ENCODE measurements at places on chromosomes 12 and 14.

DNA sequence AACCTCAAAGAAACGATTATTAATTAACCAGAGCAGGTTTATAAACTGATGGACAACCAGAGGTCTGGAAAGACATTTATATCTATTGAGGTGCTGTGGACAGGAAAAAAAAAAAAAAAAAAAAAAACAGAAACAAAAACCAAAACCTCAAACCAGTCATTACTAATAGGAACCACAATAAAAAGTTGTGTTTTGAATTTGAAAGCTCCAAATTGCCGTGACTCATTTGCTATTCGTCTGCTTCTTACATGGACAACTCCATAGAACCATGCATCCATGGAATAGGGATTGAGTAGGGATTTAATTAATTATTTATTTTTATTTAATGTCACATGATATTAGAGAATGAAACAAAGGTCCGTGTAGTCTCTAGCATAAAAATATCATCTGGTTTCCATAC is 134.1 kb upstream of the SSTR1 start:
- no peak for DNase-seq

- no peak for DNase-seq
Measured at GRCh38 chr12:50613463-50613862, 108.7 kb downstream of the DIP2B start.

- peak; percentile 27 for DNase-seq
Measured at GRCh38 chr14:103057028-103057371, 349 bp downstream of the CDC42BPB start.

DNA sequence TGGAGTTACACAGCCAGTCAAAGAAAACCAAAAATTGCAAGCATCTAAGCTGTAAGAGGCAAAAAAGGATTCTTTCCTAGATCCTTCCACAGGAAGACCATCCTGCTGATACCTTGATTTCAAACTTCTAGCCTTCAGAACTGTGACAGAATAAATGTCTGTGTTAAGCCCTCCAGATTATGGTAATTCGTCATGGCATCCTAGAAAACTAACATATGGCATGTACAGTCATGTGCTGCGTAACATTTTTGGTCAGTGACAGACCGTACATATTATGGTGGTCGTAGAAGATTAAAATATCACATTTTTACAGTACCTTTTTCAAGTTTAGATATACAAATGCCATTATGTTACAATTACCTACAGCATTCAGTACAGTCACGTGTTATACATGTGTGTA is 660.9 kb upstream of the LMO3 start:
- DNase-seq: peak; percentile 27

- DNase-seq: no peak
Measured at GRCh38 chr12:53867216-53868012, 71.2 kb upstream of the HOXC13 start.

DNA sequence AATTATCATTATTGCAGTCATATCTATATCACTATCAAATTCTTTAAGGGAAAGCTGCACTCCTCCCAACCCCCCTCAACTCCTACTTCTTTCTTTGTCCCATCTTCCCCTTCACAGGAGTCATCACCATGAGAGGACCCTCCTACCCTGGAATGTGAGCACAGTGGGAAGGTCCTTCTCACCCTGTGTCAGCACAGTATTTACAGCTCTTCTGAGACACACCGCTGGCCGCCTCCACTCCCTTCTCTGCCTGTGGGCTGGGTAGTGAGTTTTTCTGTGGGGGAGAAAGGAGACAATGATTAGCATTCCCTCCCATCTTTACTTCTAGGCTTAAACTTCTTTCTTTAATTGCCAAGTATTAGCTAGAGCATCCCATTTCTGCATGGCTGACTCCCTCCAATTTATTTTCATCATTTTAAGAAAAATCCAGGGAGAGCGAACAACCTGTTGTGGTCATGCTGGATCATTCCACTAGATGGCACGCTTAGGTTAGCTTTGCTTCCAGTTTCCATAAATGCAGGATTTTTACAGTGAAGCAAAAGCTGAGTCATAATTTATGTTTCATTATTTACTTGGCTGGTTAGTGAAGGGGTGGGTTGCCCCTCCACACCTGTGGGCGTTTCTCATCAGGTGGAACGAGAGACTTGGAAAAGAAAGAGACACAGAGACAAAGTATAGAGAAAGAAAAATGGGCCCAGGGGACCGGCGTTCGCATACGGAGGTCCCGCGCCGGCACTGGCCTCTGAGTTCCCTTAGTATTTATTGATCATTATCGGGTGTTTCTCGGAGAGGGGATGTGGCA is 188.5 kb downstream of the ALX1 start:
- peak; percentile 79 for DNase-seq

DNA sequence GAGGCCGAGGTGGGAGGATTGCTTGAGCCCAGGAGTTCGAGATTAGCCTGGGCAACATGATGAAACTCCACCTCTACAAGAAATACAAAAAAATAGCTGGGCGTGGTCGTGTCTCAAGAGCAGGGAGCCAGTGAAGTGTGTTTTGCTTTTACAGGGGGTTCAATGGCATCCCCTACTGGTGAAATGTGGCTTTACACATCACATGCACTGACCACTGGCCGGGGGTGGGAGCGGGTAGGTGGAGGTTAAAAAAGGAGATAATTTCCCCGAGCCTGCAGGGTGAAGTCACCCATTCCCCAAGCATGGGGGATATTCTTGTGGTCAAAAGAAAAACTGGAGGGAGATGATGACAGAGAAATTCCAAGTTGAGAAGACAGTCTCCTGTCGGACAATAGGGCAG is 63.6 kb upstream of the PWP1 start:
- no peak for DNase-seq

DNA sequence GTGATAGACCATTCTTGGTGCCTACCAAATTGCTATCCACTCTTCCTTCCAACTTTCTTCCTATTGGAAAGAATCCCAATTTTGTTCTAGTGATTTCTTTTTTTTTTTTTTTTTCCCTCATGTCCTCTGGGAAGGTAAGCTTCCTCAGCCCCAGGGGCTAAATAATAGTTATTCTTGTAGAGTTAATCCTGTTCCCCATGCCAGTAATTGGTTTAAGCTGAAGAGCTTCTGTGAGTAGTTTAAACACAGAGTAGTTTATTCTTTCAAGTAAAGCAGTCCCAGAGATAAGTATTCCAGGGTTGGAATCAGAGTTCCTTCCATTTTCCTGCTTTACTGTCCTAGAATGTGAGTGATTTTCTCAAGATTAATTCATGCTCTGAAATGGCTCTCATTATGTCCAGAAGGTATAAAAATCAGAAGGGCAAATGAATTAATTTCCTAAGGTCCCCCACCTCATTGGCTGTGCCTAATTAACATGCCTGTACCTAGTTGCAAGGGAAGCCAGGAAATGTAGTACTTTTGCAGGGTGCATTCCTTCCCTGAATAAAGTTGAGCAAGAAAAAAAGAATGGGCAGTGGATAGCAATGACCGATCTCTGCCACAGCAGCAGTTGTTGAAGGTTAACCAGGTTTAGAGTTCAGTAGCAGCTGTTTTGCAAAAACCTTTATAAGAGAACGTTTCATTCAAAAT is 97.8 kb downstream of the PLEKHA5 start:
- no peak for DNase-seq

GRCh38 chr14:95102680-95103044 is 54.7 kb downstream of the DICER1 start:
- no peak for DNase-seq

DNA sequence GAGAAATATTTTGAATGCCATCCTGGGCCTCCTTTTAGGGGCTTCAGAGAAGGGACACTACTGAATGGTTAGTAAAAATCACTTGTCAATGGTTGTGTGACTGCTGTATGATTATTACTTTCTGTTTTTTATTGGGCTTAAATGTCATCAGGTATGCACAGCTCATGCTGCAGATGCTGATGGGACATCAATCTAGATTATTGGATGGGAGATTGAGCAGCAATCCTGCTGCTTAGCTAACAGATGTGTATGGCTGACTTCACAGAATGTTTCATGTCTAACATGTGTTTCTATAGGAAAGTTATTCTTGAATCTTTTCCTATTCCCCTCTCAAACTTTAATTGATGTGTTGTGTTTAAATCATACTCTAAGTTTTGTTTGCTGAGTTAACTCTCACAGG is 166.8 kb downstream of the RMST start:
- DNase-seq: no peak

- DNase-seq: no peak
Measured at GRCh38 chr12:95740751-95741150, 49.8 kb downstream of the NTN4 start.
